M059J (cell line): ENCODE measurements at places on chromosomes 13 and 19. TPM values are rescaled to one million over a fixed set of nuclear protein-coding genes. Genes with fewer than 3 reads are reported as not detected.

The MBD3 gene
- 64.9 and 116 TPM in 2 replicates for total RNA-seq

The C2CD4C gene
- total RNA-seq, result 0.74 TPM in 1 of 2 replicates, not detected in the other

The ZNF345 gene
- total RNA-seq, result 0.96 and 3.0 TPM in 2 replicates

The TMEM272 gene
- total RNA-seq, result not detected in 2 replicates

The MCF2L gene
- not detected in 2 replicates for total RNA-seq

- no peak for DNase-seq
These were observed 10.1 kb upstream of the SOX1 start for GRCh38 chr13:112056739-112057438.

DNA sequence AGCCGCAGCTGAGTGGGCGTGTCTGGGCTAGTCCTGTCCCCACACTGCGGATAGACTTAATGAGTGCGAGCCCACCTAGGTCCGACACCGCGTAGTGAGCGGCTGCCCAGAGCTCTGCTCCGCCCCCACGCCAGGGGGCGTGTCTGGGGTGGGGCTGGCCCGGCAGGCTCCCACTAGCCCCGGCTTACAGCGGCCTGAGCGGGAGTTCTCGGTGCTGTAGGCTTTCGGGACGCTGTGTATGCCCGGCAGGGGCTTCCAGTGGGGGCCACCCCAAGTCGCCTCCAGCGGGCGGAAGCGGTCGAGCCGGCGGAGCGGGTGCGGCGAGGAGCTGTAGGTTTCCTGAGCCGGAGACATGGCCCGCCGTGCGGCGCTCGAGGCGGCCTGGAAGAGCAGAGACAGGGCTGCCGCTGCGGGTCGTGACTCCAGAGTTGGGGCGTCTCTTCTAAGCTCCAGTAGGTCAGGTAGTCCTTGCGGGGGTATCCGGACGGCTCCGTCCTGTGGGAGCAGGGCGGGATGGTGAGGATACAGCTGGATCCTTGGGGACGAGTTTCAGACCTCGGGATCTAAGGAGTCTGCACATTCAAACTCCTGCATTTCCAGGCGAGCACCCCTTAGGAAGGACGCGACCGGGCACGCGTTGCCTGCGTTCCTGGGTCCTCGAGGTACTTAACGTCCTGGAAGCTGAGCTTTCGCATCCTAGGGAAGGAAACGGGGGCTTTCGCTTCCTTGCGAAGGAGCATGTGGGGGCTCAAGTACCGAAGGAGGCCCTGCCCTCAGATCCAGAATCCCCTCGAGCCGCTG, 1.2 kb downstream of the CGB7 start:
- DNase-seq, result peak; percentile 63

- DNase-seq, result no peak
These were observed 525.1 kb downstream of the LMO7 start for GRCh38 chr13:76160961-76161925.

DNA sequence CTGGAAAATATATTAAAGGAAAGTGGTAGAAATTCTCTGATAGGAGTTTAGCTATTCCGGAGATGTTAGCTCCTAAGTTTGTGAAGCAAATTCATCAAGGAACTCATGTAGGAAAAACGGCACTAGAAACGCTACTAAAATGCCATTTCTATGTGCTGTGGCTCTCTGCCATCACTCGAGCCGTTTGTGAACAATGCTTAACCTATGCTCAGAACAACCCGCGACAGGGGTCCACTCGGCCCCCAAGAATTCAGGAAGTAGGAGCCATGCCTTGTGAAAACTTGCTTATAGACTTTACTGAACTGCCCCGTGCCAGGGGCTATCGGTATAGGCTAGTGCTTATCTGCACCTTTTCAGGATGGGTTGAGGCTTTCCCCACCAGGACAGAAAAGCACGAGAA, 14.2 kb upstream of the SLC15A1 start:
- no peak for DNase-seq

DNA sequence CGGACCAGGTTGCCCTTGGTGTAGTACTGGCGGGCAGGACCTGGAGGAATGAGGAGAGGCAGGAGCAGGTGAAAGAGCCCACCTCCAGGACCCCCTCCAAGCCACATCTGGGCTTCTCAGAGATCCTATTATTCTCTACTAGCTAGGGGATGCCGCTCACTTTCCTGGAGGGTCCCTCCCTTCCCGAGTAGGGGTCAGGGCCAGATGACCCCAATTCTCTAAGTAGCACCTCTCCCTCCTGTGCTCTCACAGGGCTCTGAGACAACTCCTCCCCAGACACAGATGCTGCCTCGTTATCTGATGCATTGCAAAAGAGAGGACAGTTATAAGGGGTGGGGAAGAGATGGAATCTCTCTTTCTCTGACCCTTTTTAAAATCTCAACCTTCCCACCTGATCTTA, 22.9 kb downstream of the GP6 start:
- no peak for DNase-seq

GRCh38 chr13:112071723-112072533, 5.0 kb downstream of the SOX1 start:
- no peak for DNase-seq

- peak; percentile 42 for DNase-seq
These were observed 592.6 kb downstream of the TBC1D4 start for GRCh38 chr13:74889321-74889720.

GRCh38 chr19:24101459-24102115, 14.6 kb downstream of the ZNF254 start:
- DNase-seq, result no peak

GRCh38 chr19:55809381-55810058, 22.3 kb downstream of the NLRP11 start:
- peak; percentile 94 for DNase-seq

DNA sequence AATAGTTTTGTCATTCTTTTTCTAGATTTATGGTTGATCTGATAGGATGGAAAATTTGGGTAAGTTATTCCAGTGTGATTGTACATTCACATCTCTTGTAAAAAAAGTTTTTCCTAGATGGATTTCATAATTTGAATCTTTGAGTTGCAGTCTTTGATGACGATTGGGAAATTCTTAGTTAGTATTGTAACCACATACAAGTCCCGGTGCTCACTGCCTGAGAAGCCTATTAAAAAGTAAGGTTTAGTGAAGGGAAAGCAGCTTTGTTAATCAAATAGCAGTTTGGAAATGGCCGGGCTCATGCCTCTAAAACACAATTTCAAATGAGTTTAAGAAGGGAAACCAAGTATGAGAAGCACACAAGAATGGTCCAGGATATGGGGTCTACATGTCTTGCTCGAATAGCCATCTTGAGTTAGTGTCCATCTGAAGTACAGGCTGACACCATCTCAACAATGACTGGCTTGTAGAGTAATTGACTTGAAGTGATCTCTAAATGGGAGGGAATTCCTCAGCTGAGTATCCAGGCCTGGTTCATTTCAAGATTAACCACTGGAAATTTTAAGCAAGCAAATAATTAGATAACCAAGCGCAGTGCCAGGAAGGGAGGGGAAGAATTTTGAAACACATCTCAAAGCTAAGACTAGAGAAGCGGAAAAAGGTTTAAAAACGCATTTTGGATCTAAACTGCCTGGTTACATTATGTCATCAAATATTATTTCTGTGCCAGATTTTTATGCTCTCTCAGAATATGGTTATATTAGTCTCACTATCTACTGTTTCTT, 1145.6 kb upstream of the MIR17HG start:
- no peak for DNase-seq

DNA sequence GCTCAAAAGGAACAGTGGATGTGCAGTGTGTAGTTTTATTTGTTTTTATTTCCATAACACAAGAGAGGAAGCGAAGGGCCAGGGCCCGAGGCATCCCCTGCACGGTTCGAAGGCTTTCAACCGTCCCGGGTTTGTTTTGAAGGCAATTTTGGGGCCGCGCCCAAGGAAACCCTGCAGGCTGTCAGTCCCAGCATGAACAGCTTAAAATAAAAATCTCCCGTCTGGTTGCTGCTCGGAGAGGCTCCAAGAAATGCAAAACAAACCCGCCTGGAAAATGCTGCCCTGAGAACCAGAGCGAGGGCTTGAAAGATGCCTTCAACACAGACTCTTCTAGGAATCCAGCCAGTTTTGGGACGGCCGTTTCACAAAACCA, 16.0 kb downstream of the LSM4 start:
- no peak for DNase-seq
